NCI-H2107 (cell line): ENCODE measurements at places on chromosomes 3 and 15.

GRCh38 chr3:183158551-183159006 is 4.0 kb downstream of the LAMP3 start:
- DNase-seq: no peak

- DNase-seq: no peak
These were observed 375.6 kb downstream of the CTNNB1 start for GRCh38 chr3:41574900-41575299.

GRCh38 chr3:179544981-179545645 is 17.6 kb upstream of the ACTL6A start:
- DNase-seq: no peak

DNA sequence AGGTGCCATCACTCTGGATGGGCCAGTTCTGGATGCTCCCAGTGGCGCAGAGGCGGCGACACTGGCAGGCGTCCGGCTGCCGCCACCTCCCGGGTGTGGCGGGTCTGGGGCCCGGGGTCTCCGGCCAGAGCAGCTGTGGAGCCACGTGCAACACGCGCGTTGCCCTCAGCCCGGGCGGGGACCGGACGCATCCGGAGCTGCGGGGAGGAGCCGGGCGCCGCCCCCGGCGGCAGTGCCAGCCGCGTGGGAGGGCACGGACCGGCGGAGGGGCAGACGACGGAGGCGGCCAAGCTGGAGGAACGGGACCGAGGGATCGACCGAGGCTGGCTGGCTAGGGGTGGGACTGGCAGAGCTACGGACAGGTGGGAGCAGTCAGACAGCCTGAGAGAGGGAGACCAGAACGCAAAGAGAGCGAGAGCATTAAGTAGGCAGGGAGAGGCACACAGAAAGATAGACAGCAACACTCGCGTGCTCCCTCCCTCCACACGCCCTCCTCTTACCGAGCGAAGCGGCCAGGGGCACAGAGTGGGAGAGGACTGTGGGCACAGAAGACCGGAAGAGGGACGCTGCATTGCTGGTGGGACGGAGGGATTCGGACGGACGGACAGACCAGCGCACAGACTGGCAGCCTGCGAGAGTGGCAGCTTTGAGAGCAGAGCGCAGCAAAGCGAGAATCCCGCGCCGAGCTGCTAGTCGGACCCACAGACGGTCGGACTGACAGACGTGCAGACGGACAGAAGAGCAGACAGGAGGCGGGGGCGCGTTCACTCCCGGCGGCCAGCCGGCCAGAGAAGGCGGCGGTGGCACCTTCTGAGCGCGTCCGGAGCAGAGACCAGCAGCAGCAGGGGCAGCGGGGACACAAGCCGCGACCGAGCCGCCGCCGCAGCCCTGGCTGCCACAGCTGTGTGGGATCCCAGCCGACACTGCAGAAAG is at the start of gene ARPP21:
Gene ARPP21 (plus strand): TSS at position 272 of the 933 bp plus-strand sequence. CDS start 42,227 bp downstream, outside the sequence.
- DNase-seq: no peak

DNA sequence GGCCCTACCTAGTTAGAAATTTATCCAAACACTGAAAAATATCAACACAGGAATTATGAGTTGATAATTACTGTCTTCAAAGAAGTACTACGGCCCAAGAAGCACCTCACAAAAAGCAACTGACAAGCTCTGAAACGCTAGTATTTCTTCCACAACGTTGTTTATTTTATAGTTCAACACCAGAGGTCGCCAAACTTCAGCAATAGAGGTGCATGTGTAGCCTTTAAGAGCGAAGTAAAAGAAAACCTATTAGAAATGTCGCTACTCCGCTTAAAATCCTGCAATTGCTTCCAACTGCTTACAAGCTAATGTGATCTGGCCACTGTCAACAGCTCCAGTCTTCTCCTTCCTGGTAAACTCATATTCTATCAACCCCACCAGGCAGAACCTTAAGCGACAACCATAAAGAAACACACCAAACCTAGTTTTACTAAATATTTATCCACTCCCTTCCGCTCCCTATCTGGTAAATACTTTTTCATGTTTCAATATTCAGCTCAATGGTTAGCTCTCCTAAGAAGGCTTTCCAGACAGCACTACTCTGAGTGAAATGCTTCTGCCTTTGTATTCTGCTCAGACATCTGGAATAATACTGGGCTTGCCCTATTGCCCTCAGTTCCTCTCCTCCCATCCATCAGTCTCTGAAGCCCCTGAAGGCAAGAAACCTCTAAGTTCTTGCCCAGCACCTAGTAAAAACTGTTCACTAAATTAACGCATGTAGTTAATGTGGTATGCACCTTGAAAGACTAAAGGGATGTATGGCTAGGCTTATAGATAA is 110.2 kb downstream of the NR1I2 start:
- peak; percentile 30 for DNase-seq

DNA sequence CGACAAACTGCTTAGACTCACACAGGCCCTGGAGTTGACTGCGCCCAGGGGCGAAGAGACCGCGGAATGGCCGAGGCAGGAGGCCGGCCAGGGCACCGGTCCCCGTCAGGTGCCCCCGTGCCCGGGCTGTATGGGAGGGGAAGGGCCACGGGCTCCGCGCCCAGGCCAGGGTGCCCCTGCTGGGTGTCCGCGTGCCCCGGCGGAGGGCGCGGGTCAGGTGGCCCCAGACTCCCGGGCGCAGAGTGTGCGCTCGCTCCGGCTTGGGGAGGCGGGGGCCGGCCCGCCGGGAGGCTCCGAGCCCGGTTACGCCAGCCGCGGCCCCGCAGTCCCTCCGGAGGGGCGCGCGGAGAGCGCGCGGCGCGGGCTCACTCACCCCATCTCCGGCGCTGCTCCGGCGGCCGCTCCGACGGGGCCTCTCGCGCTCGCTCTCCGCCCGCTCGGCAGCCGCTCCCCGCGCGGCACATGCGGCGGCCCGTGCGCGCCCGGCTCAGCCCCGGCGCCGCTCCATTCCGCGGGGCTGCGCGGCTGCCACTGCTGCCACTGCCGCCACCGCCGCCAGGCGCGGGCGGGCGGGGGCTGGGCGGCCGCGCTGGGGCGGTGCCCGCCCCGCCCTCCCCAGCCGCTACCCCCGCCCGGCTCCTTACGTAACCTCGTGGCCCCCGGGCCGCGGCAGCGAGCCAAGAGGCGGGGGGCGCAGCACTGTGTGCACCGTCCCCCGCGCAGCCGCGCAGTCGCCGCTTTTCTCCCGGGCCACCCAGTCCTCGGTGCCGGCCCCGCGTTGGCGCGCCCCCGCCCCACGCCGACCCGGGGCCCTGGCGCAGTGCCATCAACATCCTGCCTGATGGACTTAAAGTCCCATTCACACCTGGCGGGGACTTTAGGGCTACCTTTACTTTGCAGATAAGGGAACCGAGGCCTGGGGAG is at the start of gene HOMER2:
Gene HOMER2 (minus strand): TSS at position 563 of the 924 bp plus-strand sequence. CDS start 185 bp downstream, at position 378.
- DNase-seq: no peak

DNA sequence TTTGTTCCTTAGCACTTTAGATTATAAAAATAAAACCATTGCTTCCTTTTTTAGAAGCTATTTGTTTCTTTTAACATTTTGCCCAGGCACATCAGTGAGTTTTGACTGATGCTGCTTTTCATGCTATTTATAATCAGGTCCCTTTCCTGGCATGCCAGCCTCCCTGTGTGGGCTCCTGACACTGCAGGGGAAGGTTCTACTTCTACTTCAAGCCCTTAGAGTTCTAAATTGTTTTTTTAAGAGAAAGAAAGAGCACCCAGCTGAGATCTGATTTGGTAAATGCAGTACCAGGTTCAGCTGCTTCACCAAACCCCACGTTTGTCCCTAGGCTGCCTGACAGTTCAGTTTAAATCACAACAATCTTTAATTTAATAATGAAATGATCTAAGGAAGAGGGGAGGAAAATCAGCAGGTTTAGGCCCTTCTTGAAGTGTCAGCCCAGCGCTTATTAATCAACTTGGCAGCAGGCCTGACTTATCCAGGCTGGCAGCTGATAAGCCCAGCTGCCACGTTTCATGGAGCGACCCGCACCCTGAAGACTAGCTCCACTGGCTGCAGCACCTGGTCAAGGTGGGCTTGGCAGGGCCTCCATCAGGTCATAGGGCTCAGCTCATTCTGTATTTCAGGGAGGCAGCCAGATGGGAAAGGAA is 29.0 kb downstream of the HGD start:
- DNase-seq: no peak

- no peak for DNase-seq
These were observed 50.4 kb upstream of the TBC1D21 start for GRCh38 chr15:73822998-73823397.

DNA sequence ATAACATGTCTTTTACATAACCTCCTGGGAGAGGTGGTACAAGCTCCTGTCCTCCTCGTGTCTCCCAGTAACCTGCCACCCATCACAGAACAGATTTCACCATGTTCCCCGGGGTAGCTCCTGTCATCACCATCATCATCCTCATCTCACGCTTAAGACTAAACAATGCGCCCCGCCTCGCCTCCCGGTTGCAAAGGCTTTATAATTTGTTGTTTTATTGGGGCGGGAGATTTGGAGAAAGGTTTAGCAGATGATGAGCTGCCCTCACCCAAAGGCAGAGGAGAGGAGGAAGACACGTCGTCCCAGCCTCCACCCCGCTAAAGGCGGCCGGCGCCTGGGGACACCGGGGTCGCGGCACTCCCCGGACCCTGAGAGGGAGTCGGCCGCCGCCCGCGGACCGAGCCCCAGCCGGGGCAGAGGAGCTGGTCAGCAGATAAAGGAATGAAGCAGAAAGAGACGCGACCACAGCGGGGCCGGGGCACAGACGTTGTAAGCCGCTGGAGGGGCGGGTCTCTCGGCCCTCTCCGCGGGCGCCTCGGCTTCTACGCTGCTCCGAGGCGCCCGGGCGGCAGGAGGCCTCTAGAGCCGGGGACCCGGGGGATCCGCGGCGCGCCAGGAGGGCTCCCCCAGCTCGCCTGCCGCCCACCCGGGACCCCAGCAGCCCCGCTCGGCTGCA is 589 bp downstream of the HERC1 start:
- DNase-seq: no peak

GRCh38 chr3:15010664-15011063 is 54.5 kb downstream of the MRPS25 start:
- DNase-seq: no peak

DNA sequence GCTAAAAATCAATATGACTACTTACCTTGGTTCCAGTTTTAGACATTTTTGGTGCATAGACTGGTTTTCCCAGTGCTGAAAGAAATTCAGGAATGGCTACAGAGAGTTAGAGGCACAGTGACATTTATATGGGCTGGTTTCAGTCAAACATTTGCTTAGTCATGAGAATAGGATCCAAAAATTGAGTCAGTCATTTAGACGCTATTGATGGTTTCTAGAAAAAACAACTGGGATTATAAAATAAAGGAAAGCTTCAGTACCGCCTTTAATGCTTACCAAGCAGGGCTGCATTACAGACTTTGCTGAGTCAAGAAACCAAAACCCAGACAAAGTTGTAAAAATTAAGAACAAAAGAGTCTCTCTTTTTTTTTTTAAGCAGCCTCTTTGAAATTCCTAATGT is at the start of gene CRYGS:
Gene CRYGS (minus strand): TSS at position 100 of the 400 bp plus-strand sequence. CDS start 54 bp downstream, at position 46.
- DNase-seq: no peak

- DNase-seq: no peak
These were observed 39.5 kb downstream of the STARD5 start for GRCh38 chr15:81284256-81285031.

- no peak for DNase-seq
These were observed 13.2 kb downstream of the TKT start for GRCh38 chr3:53242642-53243041.

- DNase-seq: no peak
These were observed 206.4 kb upstream of the P2RY1 start for GRCh38 chr3:152628496-152628895.

GRCh38 chr3:196695849-196696226 is 16.2 kb downstream of the CEP19 start:
- DNase-seq: no peak

- no peak for DNase-seq
These were observed 21.1 kb downstream of the GCNT3 start for GRCh38 chr15:59632714-59633113.

- no peak for DNase-seq
These were observed 25.2 kb upstream of the ACP3 start for GRCh38 chr3:132292042-132292441.

DNA sequence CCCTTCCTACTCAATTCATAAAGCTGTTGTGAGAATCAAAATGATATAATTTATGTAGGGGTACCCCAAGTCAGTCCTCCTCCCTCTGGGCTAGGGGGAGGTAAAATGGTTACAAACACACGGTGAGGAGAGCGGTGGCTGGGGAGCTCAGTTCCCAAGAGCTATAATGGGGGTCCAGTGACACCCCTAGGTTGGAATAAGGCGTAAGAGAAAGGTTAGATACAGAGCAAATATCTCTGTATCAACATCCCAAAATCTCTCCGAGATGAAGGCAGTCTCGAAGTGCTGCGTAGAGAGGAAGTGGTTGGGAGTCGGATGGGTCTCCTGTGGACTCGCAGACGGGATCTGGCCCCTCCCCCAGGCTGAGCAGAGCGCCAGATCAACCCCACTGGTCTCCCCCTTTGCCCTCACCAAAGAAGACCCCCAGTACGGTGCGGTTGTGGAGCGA is 1.8 kb downstream of the DUOX2 start:
- no peak for DNase-seq

- no peak for DNase-seq
These were observed 32.2 kb upstream of the GUCA1C start for GRCh38 chr3:108985844-108986243.

- DNase-seq: no peak
These were observed 15.8 kb downstream of the TMC3 start for GRCh38 chr15:81358248-81358647.

DNA sequence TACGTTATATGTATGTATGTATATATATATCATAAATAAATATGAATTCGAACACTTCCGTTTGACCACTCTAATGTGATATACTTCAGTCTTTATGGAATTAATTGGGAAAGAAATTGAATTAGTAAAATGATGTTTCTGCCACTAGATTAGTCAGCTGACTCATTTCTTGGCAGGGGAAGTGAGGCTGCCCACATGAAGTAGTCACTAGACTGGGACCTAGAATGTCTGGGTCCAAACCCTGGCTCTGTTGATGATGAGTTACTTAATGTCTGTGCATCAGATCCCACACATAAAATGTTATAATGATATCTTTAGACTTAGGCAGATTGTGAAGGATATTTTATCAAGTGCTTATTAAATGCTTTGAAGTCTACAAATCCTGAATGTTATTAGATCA is 27.4 kb upstream of the ARL14 start:
- DNase-seq: no peak

DNA sequence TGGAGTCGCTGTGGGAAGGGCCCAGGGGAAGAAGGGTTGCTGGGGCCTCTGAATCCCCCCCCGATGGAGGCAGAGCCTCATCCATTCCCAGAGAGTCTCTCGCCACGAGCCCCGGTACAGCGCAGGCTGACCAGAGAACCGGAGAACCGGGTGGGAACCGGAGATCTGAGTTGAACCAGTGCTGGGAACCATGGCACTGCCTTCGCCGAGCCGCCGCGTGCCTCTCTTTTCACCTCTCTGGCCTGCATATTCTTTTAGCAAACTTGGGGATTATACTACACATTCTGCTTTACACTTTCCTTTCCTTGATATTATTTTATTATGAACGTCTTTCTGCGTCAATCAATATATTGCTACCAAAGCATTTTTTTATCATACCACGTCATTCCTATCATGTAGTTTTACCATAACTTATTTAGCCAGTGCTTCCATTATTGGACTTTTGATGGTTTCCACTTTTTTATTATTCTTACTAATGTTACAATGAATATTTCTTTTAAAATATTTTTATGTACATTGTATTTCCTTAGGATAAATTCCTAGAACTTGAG is 7.2 kb downstream of the NRROS start:
- no peak for DNase-seq
